ENCODE measurements at places on chromosomes 5 and 9.

- no peak for DNase-seq
Observed at GRCh38 chr5:141528291-141528984, 39.6 kb downstream of the PCDHGC5 start.

GRCh38 chr5:123879071-123879470 is 367.1 kb downstream of the CSNK1G3 start:
- no peak for DNase-seq

DNA sequence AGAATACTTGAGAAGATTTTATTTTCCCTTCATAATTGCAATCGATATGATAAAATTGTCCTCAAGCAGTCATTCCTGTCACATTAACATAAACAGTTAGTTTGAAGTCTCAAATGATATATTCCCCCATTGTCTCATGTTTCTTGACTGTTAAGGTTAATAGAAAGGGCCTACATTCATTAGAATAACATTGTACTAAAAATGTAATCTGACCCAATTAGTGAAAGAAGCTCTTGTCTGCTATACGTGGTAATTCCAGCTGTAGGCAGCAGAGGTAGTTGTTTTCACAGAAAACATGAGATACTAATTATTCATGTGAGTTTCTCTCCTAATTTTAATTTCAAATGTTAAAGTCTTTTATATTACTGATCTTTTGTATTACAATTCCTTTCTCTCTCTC is 25.9 kb upstream of the AP3B1 start:
- no peak for DNase-seq

GRCh38 chr5:69491838-69492390 is 676 bp upstream of the OCLN start:
- no peak for DNase-seq

DNA sequence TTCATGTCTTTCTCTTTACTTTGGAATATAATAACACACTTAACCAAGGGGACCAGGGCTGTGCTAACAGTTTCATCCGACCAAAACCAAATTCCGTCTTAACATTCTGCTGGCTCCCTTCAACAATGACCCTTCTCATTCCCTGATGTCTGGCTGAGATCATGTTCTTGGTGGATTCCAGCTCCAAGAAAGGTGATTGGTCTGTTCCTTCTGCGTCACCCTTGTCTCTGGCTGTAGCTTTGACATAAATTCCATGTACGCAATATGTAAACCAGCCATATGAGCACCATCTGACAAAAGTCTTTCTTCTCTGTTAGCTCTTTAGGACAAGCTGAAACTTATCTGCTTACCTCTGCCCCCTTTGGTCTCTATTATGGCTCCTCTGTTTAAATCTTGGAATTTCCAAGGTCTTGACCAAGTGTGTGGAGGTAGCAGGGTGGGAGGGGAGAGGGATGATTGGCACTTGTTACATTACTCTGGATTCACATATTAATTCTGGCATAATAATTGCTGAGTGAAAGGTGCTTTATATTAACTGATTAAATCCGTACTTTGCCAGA is 45.7 kb upstream of the HSD17B4 start:
- DNase-seq, result no peak

GRCh38 chr5:61624553-61625136 is 292.6 kb downstream of the ZSWIM6 start:
- no peak for DNase-seq

GRCh38 chr5:138616508-138616907 is 41.3 kb upstream of the HSPA9 start:
- DNase-seq, result no peak

DNA sequence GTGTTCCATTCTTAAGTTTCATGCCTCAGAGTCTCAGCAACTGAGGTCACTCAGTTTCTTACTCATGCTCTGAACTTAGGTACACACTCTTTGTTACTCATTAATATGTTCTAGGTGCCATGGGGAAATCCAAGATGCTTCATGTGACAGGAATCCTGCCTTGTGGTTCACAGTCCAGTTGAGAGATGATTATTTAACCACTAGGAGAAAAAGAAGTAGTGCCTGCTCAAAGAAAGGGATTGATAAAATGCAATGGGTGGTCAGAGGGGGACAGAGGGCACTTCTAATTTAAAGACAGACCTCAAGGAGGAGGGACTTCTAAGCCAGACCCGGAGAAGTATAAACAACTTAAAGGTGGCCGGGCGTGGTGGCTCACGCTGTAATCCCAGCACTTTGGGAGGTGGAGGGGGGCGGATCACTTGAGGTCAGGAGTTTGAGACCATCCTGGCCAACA is 69.0 kb downstream of the UGCG start:
- no peak for DNase-seq

- DNase-seq, result no peak
Observed at GRCh38 chr5:2546938-2547337, 204.5 kb downstream of the IRX2 start.

- DNase-seq, result peak; percentile 40
Observed at GRCh38 chr5:151155775-151156506, 1.6 kb downstream of the ANXA6 start.

DNA sequence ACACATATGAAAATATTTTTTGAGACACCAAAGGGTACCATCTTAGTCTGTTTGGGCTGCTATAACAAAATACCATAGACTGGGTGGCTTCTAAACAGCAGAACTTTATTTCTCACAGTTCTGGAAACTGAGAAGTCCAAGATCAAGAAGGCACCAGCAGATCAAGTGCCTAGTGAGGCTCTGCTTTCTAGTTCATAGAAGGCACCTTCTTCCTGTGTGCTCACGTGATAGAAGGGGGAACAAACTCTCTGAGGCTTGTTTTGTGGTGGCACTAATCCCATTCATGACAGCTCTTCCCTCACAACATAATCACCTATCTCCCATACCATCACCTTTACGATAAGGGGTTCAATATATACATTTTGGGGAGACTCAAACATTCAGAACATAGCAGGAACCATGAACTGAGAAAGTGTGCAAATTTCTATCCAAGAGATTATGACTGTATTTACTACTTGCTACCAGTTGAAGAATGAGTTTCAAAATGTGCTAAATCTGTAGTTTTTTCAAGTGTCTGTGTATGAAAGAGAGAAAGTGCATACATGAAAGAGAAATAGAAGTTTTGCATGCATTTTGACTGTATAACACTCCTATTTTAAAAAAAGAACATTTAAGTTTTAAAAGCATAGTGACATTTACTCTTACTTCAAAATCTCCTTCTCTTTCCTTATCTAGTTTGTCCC is 207.3 kb downstream of the PARP8 start:
- DNase-seq, result no peak

- DNase-seq, result no peak
Observed at GRCh38 chr5:9928326-9928725, 298.2 kb upstream of the TAS2R1 start.

- DNase-seq, result no peak
Observed at GRCh38 chr9:99354104-99354503, 132.0 kb downstream of the SEC61B start.

GRCh38 chr9:92986176-92987119 is 39.1 kb downstream of the FGD3 start:
- DNase-seq, result no peak
